ENCODE measurements at places on chromosomes 4 and X.

- DNase-seq: no peak
Observed at GRCh38 chrX:43631841-43632240, 24.3 kb upstream of the MAOA start.

- DNase-seq: no peak
Observed at GRCh38 chr4:106258145-106259045, 57.6 kb downstream of the TBCK start.

- DNase-seq: peak; percentile 10
Observed at GRCh38 chrX:6021316-6022091, 207.2 kb downstream of the NLGN4X start.

DNA sequence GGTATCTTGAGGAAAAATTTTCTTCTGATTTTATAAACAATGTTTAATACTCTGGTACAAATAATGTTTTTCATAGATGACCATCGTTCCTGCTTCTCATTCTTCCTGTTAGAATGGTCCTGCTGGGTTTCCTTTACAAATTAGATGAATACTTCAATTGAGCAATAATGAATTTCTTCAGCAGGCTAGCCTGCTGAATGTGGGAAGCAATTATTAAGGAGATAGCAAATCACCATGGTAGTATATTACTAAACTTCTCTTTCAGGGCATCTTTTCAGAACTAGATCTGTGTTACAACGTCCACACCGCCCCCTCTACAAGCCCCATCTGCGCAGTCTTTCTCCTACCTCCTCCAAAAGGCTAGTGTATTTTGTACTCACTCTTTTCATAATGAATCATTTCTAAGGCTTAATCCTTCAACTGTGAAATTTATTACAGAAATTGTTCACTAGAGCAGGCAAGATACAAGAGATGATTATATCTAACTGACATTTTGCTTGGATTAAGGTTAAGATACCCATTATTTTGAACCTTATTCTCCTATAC, 38.4 kb downstream of the GPRIN3 start:
- no peak for DNase-seq

GRCh38 chrX:150897421-150898320, 797 bp downstream of the CD99L2 start:
- peak; percentile 40 for DNase-seq

GRCh38 chr4:51840781-51841180, 2.2 kb upstream of the DCUN1D4 start:
- DNase-seq: no peak

DNA sequence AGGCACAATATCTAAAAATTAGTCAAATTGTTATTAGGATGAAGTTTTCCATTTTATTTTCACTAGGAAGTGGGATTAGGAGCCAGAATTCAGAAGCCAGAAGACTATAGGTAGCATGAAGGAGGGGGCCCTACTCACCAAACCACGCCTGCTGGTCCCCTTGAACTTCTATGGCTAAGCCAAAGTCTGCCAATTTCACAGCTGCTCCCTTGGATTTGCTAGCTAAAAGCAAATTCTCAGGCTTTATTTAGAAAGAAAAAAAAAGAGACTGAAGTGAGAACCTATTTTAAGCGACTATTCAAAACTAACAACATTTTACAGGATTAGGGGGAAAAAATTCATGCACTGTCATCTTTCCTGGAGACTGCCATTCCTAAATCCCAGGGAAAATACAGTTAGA, 224.3 kb downstream of the CAMK2D start:
- no peak for DNase-seq

DNA sequence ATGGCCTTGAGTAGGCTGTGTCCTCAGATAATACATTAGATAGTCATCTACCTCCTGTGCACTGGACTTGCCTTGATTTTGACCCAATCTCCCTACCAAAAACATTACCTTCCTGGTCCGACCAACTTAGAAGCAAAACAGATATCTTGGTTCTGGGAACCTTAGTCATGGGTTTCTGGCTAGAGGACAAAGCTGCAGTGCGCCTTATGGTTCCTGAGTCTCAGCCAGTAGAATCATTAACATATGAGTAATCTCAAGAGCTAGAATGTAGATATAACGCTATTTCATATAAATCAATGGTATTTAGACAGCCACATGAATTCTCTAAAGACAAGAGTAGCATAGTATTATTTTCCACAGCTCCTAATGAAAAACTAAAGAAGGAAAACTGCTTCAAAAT, 83.1 kb downstream of the GRIA3 start:
- peak; percentile 21 for DNase-seq

DNA sequence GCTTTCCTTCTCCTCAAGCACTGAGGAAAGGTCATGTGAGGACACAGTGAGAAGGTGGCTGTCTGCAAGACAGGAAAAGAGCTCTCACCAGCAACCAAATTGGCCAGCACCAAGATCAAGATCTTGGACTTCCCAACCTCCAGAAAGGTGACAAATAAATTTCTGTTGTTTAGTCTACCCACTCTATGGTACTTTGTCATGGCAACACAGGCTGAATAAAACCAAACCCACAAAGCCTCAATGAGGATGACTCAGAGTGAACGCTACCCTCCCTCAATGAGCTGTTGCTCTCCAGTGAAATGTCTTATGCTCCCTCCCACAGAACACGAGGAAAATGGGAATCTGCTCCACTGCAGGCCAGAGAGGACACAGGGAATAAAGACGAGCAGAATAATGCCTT, 244.1 kb downstream of the RAB28 start:
- no peak for DNase-seq

DNA sequence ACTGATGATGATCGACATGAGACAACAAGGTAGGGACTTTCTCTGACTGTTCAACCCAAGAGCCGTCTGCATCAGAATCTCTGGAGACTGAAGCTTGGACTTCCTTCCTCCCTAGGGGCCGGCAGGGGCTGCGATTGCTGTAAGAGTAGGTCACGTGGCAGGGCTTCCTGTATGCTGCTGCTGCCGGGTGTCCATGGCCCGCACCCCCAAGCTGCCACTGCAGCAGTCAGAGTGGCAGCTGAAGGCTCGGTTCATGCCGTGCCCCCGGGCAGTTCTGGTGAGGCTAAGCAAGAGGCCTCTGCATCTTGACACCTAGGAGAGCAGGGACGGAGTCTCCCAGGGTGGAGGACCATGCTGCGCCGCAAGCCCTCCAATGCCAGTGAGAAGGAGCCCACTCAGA, at the start of gene SASH3:
TSS of gene SASH3 (plus strand) at position 203 of the 400 bp plus-strand sequence. CDS start at position 352, 149 bp downstream.
- no peak for DNase-seq

DNA sequence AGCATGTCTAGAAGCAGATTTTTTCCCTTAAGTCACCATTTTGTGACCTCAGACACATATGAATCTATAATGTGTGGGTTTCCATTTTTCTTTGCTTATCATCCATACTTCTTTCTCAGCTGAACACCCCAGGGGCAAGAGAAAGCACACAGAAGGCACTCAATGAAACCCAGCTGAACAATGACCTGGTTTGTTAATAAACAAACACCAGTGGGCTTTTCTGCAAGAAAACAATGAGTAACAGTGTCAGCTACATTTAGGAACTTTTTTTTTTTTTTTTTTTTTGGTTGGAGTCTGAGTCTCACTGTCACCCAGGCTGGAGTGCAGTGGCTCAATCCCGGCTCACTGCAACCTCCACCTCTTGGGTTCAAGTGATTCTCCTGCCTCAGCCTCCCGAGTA, 40.7 kb upstream of the KLF3 start:
- no peak for DNase-seq

GRCh38 chrX:70970482-70970995, 39.6 kb upstream of the SLC7A3 start:
- peak; percentile 37 for DNase-seq

DNA sequence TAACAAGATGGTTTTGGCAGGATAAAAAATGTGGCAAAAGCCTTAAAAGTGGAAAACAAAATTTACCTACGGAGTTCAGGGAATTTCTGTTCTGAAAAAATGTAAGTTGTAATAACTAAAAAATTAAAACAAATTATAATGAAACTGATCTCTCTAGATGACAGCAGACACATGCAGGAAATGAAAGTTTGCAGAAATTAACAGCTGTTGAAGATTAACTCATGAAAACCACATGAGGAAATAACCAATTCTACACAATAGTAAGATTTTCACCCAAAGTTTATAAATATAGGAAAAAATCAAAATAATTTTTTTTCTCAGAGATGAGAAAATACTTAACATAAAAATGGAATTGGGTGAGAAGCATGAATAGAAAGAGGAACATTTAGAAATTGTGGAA, 47.5 kb upstream of the UGT2B15 start:
- no peak for DNase-seq

DNA sequence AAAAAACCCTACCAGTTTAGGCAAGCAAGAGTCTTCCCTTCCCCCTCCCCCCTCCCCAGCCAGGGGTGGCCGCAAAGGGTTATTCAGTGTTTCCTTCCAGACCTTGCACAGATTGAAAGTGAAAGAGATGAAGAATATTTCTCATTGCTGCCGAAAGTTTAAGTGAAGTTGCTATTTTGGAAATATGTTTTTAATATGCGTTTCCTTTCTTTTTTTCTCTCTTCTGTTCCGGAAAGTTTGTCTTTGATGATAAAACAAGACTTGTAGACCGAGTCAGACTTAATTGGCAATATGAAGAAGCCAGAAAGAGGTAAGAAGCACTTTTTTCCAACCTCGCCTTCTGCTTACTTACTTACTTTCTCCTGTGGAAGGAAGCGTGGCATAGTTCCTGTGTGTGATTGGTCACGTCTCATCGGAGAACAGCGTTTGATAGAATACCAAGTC, 58.5 kb upstream of the CLCN4 start:
- no peak for DNase-seq

- DNase-seq: peak; percentile 67
Observed at GRCh38 chrX:153539171-153539978, 21.9 kb downstream of the ATP2B3 start.

- no peak for DNase-seq
Observed at GRCh38 chrX:111649638-111650037, 31.3 kb upstream of the ALG13 start.

- DNase-seq: no peak
Observed at GRCh38 chrX:32370456-32371205, 840.7 kb downstream of the DMD start.

GRCh38 chr4:163949976-163950601, 455.6 kb downstream of the TMA16 start:
- no peak for DNase-seq

DNA sequence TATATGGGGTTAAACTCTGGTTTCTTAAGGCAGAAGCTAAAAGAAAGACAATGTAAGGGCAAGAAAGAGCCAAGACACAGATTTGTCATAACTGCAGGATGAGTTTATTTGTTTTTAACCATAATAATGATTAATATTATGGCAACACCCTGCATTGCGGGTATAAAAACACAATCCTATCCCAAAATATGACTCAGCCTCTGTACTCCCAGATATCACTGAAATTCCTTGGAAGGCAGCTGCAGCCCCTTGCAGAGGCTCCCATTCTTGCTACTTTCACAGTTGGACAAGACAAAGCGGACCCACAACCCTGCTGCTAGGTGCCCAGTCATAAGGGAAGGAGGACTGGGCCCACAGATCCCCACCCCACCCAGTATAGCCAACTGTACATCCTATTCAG, 20.4 kb upstream of the FGF16 start:
- DNase-seq: peak; percentile 51

GRCh38 chr4:156638334-156638733, 333.3 kb downstream of the PDGFC start:
- peak; percentile 66 for DNase-seq

- no peak for DNase-seq
Observed at GRCh38 chrX:45756557-45756956, 555.9 kb upstream of the DIPK2B start.

GRCh38 chrX:10506781-10507180, 113.6 kb downstream of the MID1 start:
- DNase-seq: peak; percentile 69

DNA sequence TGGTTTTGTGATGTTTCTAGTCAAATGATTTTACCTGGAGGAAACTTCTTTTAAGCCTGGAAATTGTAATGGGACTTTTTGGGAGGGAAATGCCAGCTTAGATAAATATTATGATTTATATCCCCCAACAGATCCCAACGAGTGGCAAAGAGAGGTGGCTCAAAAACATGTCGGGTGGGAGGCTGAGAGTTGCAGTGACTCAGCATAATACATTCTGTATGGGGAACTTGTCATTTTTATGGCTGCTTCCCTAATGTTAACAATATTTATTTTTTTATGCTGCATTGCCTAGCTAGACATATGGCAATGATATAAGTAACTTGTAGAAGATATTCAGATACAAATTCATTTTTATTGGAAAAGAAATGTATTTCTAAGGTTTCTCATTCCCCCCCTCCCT, 219.0 kb downstream of the ARHGAP10 start:
- no peak for DNase-seq

- no peak for DNase-seq
Observed at GRCh38 chr4:148790246-148790645, 348.0 kb upstream of the NR3C2 start.

DNA sequence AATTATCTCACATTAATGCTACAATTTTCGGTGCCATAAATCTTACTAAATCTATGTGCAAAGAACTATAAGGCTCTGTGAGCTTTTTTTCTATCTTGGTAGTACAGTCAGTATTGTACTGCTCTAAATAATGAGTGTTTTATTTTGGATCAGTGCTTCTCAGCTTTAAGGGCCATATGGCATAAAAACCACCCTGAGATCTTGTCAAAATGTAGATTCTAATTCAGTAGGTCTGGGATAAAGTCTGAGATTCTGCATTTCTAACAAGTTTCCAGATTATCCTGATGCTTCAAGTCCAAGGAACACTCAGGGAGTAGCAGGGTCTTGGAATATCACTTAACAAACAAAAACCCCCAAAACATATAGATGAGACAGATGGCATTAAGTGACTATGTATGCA, 486.5 kb downstream of the GRXCR1 start:
- no peak for DNase-seq

- peak; percentile 21 for DNase-seq
Observed at GRCh38 chr4:17597517-17597916, 16.9 kb upstream of the MED28 start.

DNA sequence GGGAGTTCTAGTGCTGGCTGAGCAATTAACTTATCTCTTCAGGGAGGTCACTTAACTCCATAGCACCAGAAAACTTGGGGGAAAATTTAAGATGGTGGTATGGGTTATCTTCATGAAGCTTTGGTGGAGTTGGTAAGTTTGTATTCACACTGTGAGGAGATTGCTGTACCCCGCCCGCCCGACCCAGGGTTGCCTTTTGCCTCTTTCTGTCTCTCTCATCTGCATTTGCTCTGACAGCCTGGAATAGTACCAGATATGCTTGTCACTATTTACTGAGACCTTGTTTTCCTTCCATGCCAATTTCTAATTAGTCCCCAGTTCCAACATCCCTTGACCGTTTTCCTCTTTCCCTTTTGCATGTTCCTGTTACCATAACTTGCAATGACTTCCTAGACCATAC, 33.1 kb upstream of the ARHGEF9 start:
- DNase-seq: no peak
